ENCODE measurements at places on chromosomes 3 and 15.

DNA sequence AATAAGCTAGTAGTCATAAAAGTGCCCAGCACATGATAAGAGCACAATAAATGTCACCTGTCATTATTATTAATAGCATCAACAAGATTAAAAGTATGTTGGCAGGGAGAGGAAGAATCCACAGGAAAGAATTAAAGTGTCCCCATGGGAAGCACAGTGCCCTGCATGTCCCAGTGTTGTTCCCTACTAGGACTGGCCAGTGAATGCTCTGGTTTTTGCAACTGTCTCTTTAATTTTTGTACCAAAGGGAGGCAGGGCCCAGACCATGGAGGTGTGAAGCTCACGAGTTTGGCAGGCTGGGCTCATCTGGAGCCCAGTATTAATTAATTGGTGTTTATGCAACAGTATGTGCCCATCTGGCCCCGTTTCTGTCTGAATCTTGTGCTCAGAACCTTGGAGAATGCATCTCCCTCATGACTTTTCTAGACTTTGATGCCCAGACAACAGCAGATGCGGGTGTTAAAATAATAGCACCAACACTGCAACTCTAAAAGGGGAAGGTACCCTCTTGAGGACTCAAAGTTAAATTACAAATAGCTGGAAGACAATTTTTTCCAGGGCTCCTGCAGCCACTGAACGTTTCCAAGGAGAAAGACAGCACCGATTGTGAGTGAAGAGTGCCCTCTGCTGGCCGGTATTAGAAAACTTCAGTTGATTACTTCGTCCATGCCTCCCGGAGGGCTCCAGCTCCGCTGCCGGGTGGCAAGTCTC lies 71.9 kb upstream of the SPATA12 start:
- no peak for DNase-seq

DNA sequence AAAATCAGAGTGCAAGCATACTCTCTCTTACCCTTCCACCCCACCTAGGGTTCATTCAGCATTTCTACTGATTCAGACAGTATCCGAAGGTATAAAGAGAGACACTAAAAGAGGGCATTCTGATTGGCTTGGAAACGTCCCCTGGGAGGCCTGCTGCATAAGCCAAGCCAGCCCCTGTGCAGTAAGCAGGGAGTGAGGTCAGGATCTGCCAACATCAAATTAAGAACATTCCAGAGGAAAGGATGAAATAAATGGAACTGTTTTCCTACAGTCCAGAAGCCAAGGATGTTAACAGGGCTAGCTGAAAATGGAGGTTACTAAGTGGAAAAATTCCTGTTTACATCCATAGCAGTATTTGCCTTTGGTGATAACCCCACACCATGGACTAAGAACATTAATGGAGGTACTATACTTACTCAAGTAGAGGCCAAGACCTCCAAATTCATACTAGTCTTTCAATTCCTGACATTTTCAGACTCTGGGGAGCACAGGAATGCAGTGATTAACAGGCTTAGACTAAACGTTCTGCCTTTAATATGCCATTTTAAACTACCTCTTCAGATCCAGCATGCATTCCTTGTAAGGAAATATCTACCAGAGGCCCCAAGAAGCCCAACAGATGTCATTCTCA lies 34.5 kb downstream of the NPTN start:
- DNase-seq = no peak

DNA sequence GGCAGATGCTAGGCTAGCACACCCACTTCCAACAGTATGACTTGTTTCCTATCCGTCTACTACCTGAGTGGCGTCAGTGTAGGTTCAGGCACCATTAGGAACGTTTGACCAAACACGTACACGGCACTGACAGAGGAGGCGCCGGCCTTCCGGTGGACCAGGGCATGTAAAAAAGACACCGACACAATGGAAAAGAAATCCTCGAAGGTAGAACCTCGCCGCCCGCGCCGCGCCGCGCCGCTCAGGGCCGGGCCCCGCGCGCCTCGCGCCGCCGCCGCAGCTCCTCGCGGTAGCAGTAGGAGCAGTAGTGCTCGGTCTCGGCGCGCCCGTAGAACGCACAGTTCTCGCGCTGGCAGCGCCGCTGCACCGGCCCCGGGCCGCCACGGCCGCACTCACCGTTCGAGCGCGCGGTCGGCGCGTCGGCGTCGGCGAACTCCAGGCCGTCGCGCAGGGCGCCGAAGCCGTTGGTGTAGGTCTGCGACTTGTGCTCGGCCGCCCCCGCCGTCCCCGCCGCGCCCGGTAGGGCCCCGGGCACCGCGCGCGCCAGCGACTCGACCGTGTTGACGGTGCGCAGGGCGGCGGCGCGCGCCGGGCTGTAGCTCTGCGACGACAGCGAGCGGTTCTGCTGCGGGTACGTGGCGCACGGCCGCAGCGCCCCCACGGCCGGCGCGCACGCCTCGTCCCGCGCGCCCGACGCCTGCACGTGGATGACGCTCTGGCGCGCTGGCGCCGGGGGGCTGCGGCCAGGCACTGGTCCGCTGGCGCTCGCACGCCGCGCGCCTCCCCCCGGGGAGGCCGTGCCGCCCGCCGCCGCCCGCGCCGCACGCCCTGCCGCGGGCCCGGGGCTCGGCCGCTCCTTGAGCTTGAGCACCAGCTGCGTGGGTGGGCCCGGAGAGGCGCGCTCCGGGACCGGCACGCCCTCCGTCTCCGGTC lies 156.7 kb downstream of the KLF13 start:
- peak; percentile 59 for DNase-seq

GRCh38 chr3:191555037-191555436 lies 94.1 kb downstream of the PYDC2 start:
- DNase-seq = no peak

- DNase-seq = no peak
These were observed 267.2 kb downstream of the GABRG3 start for GRCh38 chr15:27238209-27238608.

DNA sequence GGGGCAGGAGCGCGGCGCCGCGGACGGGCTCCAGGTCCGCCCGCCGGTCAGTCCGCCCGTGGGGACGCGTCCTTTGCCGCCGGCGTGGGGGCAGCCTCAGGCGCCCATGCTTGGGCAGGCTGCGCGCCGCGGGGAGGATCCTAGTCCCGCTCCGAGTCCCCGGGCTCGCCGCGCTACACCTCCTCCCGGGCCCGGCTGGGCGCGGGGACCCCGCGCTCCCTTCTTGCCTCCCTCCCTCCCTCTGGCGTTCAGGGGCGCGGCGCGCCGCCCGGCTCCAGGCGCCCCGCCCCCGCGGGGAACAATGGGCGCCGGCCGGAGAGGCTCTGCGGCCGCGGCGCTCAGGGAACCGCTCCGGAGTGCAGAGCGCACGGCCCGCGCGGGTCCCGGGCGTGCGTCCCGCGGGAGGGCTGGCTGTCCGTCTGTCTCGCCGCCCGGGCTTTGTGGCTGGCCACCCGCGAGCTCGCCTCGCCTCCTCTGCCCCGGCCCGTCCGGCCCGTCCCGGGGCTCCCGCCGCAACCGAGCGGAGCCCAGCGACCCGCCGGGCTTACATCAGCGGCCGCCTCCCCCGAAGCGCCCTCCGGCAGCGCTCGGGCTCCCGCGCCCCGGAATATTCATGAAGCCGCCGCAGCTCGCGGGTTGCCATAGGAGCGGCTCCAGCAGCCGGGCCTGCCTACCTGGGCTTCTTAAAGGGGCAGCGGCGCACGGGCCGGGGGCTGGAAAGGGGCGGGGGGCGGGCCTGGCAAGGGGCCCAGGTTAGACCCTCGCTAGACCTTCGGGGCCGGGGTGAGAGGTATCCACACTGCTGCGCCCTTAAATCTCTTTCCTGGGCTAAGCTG lies at the start of gene HCN4:
HCN4 (minus strand) TSS at position 658 of the 836 bp plus-strand sequence. CDS start 688 bp downstream, outside the sequence.
- no peak for DNase-seq

DNA sequence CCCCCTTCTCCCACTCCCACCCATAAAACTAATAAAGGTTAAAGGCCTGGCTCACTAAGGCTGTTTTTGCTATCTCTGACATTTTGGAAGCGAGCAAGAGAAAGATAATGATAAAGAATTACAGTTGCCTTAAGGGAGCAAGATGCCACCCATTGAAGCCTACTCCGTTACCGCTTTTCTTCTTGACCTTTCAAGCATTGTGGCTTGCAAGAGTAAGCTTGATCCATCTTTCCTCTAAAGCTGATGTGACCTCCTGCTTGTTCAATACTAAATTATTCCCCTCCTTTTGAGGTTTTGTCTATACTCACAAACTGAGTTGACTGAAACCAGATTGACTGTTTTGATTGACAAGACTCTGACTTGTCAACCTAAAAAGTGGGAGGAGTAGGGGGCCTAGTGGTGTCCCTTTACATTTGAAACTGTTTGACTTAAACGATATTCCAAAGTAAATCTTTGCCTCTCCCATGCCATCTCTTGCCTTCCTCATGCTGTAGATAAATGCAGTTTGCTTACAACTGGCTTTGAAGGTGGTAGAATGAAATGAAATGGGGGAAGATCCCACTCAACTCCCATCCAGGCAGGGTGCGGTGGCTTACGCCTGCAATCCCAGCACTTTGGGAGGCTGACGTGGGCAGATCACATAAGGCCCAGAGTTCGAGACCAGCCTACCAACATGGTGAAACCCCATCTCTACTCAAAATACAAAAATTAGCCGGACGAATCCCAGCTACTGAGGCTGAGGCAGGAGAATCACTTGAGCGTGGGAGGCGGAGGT lies 8.0 kb downstream of the TRIM71 start:
- DNase-seq = no peak

- no peak for DNase-seq
These were observed 17.8 kb downstream of the CEP19 start for GRCh38 chr3:196694202-196694638.

GRCh38 chr3:89713196-89713595 lies 605.8 kb downstream of the EPHA3 start:
- DNase-seq = no peak

- no peak for DNase-seq
These were observed 272.1 kb downstream of the UACA start for GRCh38 chr15:70491201-70491621.

GRCh38 chr3:196275126-196275525 lies 12.4 kb downstream of the PCYT1A start:
- no peak for DNase-seq

DNA sequence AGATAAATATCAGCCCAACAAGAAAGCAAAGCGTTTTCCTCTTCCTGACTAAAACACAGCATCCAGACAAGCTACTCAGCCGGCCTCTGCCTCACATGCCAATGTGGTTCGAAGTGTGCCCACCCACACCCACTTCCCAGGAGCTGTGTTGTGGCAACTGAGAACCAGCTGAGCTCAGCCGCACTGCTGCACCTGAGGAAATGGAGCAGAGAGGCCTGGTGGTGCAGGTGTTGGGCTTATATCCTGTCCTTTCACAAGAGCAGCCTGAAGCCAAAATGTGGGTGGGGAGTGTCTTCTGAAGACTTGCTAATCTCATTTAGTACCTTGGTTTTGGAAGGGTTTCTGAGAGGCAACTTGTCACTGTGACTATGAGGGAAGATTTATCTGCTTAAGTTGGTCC lies 23.0 kb upstream of the RETNLB start:
- DNase-seq = no peak

- DNase-seq = no peak
These were observed 459.4 kb upstream of the TPRG1 start for GRCh38 chr3:188712248-188712924.

GRCh38 chr15:61503383-61503969 lies 274.4 kb upstream of the RORA start:
- no peak for DNase-seq

DNA sequence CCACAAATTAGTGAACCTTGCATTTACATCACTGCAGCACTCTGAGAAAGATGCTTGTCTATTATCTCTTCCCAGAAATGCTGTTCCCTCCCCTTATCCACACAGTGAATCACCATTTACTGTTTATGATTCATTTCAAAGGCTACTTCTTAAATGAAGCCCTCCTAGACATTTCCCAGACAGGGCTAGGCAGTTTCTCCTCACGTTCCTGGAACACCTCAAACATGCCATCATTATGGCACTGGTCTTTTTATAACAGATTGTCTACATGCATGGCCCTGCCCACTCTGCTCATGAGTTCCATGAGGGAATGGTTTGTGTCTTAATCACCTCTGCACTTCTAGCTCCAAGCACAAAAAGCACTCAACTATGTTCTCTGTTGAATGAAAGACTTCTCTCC lies 32.2 kb upstream of the TM2D3 start:
- DNase-seq = no peak

GRCh38 chr3:81951106-81951505 lies 189.7 kb upstream of the GBE1 start:
- no peak for DNase-seq

GRCh38 chr3:9340472-9340902 lies 22.4 kb upstream of the THUMPD3 start:
- DNase-seq = no peak

DNA sequence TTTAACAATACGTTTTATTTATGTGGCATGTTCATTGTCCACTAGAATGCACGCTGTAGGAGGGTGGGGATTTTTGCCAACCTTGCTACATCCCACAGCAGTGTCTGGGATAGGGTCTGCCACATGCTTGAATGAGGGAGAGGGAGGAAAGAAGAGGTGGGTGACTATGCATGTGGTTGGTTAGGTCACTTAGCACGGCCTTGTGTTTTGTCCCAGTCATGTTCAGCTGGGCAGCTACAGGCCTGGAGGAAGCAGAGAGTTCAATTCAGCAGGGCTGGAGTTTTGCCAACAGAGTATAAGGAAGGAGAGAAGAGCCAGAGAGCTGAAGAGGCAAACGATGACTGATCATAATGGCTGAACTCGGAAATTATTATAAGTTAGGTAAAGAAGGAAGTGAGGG lies 268.4 kb upstream of the NSMCE3 start:
- no peak for DNase-seq

- DNase-seq = no peak
These were observed 174.0 kb upstream of the TPM1 start for GRCh38 chr15:62868507-62868906.

- DNase-seq = no peak
These were observed 44.2 kb upstream of the GATA2 start for GRCh38 chr3:128537091-128537703.

DNA sequence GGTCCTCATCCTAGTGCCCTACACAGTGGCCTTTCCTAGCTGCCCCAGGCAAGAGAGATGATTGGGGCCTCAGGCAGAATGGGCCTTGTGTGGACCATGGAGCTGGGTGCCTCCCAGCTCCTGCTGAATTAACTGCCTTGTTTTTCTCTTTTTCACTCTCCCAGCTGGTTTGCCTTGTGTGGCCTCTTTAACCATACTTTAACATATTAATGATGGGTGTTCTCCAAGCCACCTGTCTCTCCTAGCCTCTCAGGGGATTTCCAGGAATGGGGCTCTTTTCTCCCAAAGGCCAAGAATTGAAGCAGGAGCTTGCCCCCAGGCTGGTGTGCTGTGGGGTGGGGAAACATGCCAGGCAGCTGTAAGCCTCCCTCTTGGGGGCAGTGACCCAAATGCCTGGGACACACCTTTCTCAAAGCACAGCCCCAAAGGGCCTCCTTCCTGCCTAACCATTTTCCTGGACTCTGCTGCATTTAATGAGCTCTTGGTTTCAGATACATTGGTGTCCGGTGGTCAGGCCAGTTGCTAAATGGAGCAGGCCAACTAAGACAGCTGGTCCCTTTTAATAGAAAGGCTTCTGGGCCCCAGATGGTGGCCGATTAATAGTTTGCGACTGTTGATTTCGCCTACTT lies 5.6 kb downstream of the ALPK3 start:
- no peak for DNase-seq

- no peak for DNase-seq
These were observed 128.8 kb upstream of the PRR23C start for GRCh38 chr3:139173372-139174108.

- DNase-seq = no peak
These were observed 5.4 kb downstream of the GDPGP1 start for GRCh38 chr15:90239371-90239770.

- DNase-seq = no peak
These were observed 56.7 kb upstream of the RNF7 start for GRCh38 chr3:141681390-141681780.
